ENCODE measurements at places on chromosomes 16 and 17. TPM values are rescaled to one million over a fixed set of nuclear protein-coding genes. Genes with fewer than 3 reads are reported as not detected.

GRCh38 chr16:22192261-22193062 is 13.6 kb upstream of the EEF2K start:
- DNase-seq: peak; percentile 95

CLEC18A gene
- total RNA-seq: 0.43 TPM

- DNase-seq: peak; percentile 83
Measured at GRCh38 chr16:89442990-89443726, 47.2 kb downstream of the ANKRD11 start.

GRCh38 chr17:38598536-38598935 is 7.2 kb downstream of the SRCIN1 start:
- DNase-seq: no peak

GRCh38 chr17:7317161-7317803 is 2.1 kb upstream of the GPS2 start:
- DNase-seq: no peak

GRCh38 chr16:58456193-58456592 is 43.8 kb upstream of the NDRG4 start:
- DNase-seq: no peak

NDRG4 gene
- 5.8 TPM for total RNA-seq

DNA sequence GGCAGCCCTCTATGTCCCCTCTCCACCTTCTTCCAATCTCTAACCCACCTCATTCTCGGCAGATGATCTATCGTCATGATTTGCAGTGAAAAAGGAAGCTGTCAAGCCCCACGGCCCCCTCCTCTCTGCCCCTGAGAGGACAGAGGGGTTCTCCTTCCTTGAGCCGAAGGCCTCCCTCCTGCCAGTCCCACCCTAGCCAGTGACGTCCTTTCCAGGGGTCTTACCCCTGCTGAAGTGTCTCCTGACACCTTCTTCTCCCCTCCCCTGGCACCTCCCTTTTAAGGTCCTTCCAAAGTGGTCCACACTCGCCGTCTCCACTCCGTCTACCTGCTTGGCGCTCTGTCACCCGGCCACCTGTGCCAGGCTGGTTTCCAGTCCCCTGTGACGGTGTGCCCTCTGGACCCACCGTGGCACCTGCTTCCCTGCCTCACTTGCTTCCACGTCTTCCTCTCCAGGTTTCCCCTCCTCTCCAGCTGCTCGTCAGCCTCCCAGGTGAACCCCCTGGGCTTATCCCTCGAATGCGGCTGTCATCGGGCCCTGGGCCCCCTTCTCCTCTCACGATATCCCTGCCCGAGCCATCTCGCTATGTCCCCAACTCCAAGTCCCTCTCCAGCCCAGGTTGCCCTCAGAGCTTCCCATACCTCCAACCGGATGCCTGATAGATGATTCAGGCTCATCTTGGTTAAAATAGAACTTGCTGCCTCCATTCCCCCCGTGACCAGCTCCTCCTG is 5.7 kb downstream of the CCDC102A start:
- peak; percentile 65 for DNase-seq

CD79B gene
- total RNA-seq: 5.1 TPM

DNA sequence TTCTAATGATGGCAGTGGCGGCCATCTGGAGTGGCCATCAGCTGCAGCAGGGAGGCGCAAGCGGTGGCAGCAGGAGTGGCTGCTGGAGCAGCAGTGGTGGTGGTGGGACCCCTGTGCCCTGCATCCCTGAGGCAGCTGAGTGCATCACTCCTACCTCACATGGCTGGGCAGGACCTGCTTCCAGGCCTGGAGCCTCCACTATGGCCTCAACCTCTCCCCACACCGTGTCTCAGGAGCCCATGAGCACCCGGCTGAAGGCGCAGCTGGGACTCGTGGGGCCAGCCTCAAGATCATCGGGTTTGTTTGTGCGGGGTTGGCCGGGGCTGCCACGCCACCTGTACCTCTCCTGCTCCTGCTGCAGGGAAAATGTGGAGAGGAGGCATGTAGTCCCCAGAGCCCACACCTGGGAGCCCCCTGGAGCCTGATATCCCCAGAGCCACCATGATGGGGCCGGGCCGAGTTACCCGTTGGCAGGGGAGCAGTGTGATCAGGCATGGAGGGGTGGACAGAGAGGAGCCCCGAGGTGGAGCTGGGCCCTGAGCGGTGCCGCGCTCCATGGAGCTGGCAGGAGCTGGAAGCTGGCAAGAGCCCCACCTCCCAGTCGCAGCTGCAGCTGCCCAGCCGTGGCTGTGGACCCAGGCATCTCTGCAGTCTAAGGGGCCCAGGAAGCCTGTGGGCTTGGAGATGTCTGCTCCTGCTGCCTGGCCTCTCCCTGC is 16.7 kb downstream of the RHOT1 start:
- DNase-seq: no peak

KCNJ2 gene
- total RNA-seq: 3.1 TPM

GPR139 gene
- not detected for total RNA-seq

TBC1D3G gene
- not detected for total RNA-seq

GRCh38 chr17:7408252-7408727 is 645 bp downstream of the NLGN2 start:
- no peak for DNase-seq

DNA sequence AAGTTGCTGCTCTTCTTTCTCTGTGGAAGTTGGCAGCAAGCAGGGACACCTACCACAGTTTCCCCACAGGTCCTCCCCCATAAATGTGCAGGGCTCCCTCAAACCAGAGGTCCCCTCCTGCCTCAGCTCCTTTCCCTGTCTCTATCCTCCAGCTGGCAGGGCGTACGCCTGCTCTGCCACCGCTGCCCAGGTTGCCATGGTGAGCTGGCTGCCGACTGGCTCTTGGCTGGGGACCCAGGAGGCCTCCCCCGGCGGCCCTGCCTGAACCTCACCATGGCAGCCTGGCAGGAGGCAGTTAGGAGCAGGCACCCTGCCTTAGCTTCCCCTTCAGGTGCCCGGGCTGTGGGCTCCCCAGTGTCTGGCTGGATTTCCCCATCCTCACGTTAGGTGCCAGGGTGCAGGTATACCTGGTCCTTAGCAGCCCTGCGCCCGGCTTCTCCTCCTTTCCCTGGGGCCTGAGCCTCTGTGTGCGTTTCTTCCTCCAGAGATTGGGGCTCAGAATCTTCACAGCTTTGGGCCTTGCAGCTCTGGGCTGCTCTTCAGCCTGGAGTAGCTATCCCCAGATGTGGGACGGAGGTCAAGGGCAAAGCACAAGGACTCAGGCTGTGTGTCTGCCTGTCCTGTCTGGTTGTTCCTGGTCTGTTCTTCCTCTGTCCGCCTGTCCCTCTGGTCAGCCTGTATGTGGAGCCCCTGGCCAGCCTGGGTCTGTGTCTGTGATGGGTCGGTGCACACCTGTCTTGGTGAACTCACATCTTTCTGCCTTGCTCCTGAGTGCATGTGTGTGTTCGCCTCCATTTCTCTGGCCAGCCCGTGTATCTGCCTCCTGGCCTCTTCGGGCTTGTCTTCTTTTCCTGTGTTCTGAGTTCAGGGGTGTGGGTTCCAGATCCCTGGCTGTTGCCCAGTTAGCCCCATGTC is 15.7 kb downstream of the GJD3 start:
- DNase-seq: no peak

GRCh38 chr17:45722161-45722560 is 62.0 kb upstream of the CRHR1 start:
- DNase-seq: no peak

KRT40 gene
- total RNA-seq: not detected

DNA sequence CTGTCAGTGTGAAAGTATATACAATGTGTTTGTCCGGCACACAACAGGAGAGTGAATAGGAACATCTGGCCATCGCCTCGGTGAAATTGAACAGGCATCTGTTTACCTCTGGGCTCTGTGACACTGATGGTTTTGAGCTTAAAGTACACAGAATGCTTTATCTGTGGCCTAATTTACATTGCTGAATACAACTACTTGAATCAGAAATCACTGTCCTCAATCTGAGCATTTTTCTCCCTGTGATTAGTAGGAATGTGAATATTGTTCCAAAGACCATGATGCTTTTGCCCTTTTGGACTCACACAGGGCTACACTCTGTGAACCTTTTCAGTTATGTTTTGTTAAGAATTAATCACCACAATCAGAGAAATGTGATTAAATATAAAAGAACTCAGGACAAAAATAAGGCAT is 323.0 kb upstream of the TBX2 start:
- no peak for DNase-seq

GRCh38 chr16:10871157-10871991 is 5.6 kb upstream of the CIITA start:
- DNase-seq: peak; percentile 85

PLXDC1 gene
- 16.0 TPM for total RNA-seq

PYCARD gene
- total RNA-seq: 23.9 TPM

ENPP7 gene
- total RNA-seq: not detected

DNA sequence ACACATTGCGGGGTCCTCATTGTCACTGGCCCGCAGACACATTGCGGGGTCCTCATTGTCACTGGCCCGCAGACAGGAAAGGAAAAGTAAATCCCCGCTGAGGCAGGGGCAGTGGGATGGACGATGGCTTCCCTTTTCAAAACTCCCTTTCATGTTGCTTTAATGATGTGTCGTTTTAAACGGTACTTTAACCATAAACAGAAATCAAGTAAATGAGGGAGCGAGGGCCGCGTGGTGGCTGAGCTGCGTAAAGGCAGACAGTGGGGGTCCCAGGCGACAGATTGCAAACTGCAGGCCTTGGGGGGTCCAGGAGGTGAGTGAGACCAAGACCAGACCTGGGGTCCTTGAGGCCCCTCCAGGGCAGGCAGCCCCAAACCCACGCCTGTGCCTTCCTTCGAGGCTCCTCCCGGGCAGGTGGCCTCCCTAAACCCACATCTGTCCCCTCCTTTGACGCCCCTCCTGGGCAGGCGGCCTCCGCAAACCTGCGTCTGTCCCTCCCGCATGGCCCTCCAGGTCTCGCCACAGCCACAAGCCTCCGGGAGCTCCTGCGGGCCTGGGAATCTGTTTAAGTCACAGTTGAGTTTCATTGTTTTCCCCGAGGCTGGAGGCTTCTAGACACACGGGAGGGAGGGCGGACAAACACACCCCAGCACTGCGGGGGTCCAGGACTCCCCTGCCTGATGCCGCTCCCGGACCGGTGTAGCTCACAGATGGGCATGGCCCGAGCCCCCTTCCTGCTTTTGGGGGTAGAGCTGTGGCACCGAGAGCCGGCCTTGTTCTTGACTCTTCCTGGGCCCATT is 7.3 kb downstream of the PIEZO1 start:
- no peak for DNase-seq

- DNase-seq: peak; percentile 49
Measured at GRCh38 chr16:87321336-87322107, 4.3 kb upstream of the C16orf95 start.

HID1 gene
- 11.7 TPM for total RNA-seq

DNA sequence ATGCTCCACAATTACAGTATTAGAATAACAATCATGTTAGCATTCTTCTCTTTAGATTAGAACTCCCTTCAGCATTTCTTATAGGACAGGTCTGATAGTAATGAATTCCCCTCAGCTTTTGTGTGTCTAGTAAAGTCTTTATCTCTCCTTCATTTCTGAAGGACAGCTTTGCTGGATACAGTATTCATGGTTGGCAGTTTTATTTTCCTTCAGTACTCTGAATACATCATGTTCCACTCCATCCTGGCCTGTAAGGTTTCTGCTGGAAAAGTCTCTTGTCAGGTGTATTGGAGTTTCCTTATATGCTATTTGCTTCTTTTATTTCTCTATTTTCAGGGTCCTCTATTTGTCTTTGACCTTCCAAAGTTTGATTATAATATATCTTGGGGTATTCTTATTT is 4.0 kb upstream of the ABCA10 start:
- no peak for DNase-seq

- no peak for DNase-seq
Measured at GRCh38 chr16:83968306-83968851, 335 bp downstream of the NECAB2 start.

- no peak for DNase-seq
Measured at GRCh38 chr16:79347277-79347676, 253.3 kb downstream of the MAF start.

DNA sequence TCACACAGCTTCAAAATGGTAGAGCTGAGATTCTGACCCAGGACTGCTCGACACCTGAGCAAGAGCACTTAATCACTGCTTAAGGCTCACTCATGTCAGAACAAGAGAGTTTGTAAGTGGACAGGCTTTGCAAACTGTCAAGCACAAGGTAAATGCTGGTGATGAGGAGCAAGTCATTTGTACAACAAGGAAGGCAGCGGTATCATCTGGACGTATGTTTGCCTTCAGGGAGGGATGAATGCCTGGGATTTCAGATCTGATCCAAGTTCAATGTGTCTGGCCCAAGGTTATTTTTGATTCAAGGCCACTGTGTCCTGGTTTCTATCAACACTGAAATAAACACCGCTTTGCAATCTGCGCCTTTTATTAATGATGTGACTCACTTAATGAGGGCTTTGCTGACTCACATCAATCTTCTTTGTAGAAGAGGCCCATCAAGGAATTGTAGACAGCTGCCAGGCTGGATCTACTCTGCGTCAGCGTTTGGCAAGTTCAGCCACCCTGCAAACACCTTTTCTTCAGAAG is 174.4 kb upstream of the HS3ST3A1 start:
- DNase-seq: no peak

GUCY2D gene
- total RNA-seq: not detected

CD19 gene
- total RNA-seq: 0.32 TPM

- DNase-seq: no peak
Measured at GRCh38 chr17:54727624-54728023, 173.0 kb upstream of the TOM1L1 start.

DNA sequence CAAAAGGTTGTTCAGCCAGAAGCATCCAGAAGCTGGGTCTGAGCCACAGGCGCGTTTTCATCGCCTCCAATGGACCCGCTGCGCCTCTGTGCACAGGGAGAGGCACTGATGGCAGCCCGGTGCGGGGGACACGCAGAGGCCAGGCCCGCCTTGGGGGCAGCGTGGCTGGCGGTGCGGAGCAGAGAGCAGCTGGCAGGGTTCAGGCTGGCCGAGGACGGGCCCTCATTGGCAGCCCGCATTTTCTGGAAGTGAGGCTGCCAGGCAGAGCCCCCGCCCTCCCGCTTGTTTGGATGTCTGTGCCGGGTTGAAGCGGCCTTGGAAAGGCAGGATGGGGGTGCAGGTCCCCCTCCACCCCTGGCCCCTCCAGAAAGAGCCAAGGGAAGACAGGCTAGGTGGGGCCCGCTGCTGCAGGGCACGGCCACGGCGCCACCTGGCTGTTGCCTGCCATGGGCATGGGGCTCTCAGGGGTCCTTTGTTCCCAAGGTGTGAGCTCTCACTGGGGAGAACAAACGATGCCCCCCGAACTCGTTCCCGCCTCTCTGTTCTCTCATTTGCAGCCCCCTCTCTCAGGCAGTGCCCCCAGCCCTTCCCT is 18.8 kb downstream of the GSE1 start:
- DNase-seq: no peak

MILR1 gene
- 9.4 TPM for total RNA-seq

LITAFD gene
- not detected for total RNA-seq

NPIPA2 gene
- total RNA-seq: 3.4 TPM

GRCh38 chr17:60327901-60328273 is 64.0 kb downstream of the USP32 start:
- DNase-seq: no peak

GRCh38 chr17:17398943-17399926 is 77.6 kb upstream of the MED9 start:
- DNase-seq: no peak

PCYT2 gene
- 14.9 TPM for total RNA-seq
